ENCODE measurements at places on chromosomes 2 and 18. TPM values are rescaled to one million over a fixed set of nuclear protein-coding genes. Genes with fewer than 3 reads are reported as not detected.
A peak's percentile ranks its signal among the peaks of the same experiment; 100 is the strongest.

GRCh38 chr2:38462121-38462661 is 85.1 kb upstream of the ATL2 start:
- peak; percentile 71 for DNase-seq

DNA sequence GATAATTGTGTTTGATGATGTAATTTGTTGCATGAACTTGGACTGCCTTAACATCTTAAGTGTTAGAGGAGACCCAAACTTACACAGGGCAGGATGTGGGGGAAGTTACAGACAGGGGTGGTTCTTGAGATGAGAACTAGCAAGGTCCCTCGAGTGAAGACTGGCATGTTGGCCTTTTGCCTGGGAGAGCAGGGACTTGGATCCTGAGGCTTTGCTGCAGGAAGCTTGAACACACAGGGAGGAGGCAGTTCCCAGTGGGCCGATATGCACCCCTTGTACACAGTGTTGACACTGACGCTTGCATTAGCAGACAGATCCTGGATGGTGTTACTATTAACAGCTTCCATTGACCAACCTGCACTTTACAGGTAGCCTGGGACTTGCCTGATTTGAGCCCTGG is 47.5 kb downstream of the CHRNA1 start:
- no peak for DNase-seq

Gene AKAIN1
- total RNA-seq: not detected

- no peak for DNase-seq
Measured at GRCh38 chr2:227395556-227395955, 7.8 kb upstream of the SCYGR1 start.

Gene C2orf80
- total RNA-seq: not detected

DNA sequence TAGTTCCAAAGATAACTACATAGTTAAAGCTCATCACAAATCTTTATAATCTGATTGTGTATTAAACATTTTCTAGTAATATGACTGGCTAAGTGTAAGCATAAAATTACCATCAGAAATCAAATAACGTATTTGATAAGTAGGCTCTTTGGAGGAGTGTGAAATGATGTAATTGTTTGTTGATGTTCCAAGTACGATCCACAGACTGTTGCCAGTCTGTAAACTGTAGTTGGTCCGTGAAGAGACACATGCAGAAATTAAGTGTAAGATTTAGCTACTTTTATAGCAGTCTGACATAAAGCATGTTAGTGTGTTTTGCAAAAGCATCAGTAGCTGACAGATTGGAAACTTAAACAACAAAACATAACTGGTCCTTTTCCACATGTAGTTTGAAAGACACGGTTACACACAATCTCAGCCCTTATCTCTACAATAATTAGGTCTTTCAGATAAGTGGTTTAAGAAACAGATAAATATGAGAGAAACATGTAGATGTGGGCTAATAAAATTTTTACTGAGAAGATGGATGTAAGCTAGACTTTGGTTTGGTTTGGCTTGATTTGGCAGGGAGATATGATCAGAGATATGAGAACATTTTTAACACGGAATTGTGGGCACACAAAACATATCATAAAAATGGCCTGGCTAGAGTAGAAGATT is 115.0 kb upstream of the EPB41L5 start:
- DNase-seq: no peak

Gene LIMS4
- total RNA-seq: 1.1 TPM

Gene LYPD6
- 3.5 TPM for total RNA-seq

GRCh38 chr2:170394641-170395387 is 216.9 kb downstream of the MYO3B start:
- DNase-seq: no peak

Gene RAB6D
- 2.9 TPM for total RNA-seq

- DNase-seq: no peak
Measured at GRCh38 chr2:42195559-42195958, 26.4 kb downstream of the EML4 start.

DNA sequence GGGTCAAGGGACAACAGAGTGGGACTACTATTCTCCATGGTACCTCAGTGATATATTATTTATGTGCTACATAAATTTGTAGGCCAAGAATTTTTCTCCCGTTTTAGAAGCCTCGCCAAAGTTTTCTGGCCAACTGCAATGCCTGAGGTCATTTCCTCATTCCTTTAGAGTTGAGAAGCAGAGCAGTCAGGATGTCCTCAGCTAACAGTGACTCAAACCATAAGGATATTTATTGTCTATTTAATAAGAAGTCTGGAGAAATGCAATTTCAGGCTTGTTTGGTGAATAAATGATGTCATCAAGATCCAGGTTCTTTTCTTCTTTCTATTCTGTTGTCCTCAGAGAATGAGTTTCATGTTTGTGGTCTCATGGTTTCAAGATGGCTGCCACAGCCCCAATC is 91.0 kb downstream of the ADCYAP1 start:
- no peak for DNase-seq

- DNase-seq: no peak
Measured at GRCh38 chr18:64330161-64330560, 181.3 kb upstream of the LINC00305 start.

- DNase-seq: peak; percentile 30
Measured at GRCh38 chr2:6780765-6781274, 84.9 kb downstream of the CMPK2 start.

- no peak for DNase-seq
Measured at GRCh38 chr2:23283653-23284052, 101.3 kb upstream of the KLHL29 start.

Gene EVX2
- not detected for total RNA-seq

Gene CD226
- 1.0 TPM for total RNA-seq

Gene CYS1
- 1.6 TPM for total RNA-seq

- DNase-seq: no peak
Measured at GRCh38 chr2:205580212-205580987, 101.9 kb upstream of the NRP2 start.

DNA sequence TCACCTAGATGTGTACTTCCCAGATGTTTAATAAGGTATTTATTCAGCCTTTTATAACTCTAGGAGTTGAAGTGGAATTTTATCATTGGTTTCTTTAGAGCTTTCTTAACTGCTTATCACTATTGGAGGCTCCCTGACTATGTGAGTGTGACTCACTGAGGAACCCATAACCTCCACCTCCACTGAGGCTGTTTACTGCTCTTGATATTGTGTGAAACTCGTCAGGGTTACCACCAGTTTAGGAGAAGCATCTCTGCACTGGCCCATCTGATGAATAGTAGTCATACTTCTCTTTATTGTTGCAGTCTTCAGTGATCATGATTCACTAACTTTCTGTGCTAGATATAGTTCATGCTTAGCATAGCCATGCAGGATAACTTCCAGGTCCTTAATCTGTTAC is 79.6 kb upstream of the UBXN4 start:
- DNase-seq: no peak

DNA sequence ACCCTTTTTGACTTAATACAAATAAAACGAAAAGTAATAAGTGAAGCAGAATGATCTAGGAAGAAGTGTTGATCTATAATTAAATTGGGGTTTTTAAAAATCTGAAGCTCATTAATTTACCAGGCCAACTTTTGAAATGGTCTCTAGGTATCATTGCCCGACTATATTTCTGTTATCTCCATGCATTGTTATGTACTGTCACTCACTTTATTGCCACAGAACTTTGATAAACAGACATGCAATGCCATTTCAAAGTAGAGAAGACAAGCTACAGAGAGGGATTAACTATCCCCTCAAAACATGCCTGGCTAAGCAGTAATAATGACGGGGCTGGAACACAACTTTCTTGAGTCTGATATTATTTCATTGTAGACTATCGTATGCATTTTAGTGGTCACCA is 147.6 kb upstream of the ITGA4 start:
- no peak for DNase-seq

Gene MERTK
- 9.2 TPM for total RNA-seq

DNA sequence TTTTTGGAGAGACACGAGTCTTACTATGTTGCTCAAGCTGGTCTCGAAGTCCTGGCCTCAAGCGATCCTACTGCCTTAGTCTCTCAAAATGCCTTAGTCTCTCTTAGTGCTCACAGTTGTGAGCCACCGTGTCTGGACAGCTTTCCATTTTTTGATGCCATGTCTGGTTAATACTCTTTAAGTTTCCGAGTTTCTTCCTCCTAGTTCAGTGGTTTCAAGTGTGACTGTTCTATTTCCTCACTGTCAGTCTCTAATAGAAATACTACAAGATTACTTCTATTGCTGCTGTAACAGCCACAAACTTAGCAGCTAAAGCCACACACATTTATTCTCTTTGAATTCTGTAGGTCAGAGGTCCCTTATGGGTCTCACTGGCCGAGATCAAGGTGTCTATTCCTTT is 125.1 kb upstream of the MGAT5 start:
- no peak for DNase-seq

GRCh38 chr18:49757513-49758262 is 55.6 kb downstream of the ACAA2 start:
- peak; percentile 35 for DNase-seq

Gene SLC11A1
- total RNA-seq: 1.7 TPM

DNA sequence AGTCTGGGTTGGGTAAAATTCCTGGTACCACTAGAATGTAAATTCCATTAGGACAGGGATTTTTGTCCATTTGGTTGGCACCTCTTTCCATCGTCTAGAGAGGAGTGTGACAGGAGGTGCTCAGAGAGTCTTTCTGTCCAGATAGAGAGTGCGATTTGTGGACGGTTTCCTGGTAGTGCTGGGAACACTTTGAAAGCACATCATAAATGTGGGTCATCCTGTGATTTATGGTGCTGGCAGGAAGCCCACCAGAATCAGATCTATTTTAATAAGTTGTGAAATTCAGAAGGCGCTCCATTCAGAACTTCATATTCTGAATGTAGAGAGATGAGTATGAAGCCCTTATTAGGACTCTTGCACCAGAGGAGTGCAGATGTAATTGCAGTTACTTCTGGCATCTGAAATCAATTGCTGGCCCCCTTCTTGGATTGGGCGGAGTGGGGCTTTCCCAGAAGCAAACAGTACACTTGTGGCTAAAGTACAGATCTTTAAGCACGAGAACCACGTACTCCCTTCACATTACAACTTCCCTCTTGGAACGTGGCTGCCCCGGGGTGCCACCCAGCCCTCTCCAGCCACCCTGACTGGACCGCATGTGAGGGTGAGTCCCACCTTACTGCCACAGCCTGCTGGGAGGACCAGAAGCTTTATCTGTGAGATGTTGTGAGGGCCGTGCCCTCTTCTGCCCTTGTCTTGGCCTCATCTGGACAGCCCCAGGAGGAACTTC is 243.2 kb downstream of the MYO3B start:
- DNase-seq: no peak

Gene KRTCAP3
- 104 TPM for total RNA-seq

- DNase-seq: no peak
Measured at GRCh38 chr2:82256983-82257632, 1952.6 kb upstream of the LRRTM1 start.

- DNase-seq: no peak
Measured at GRCh38 chr2:32697156-32697555, 69.3 kb downstream of the TTC27 start.

Gene CHRNA1
- 2.3 TPM for total RNA-seq

DNA sequence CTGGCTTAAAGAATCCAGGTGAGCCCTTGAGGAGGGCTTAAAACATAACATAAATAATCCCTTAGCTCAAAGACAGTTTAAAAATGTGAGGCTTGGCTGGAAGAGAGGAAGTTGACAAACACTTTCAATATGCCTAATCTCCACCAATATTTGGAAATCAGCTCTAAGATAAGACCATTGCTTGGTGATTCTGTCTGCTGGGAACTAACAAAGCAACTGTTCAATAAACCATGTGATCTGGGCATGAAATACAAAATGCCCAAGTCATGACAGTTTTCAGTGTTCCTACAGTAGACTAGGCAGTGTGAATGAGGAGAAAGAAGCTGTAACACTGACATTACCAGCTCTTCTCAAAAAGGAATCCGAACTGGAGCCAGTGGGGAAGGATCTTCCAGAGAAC is 10.7 kb downstream of the MFF start:
- DNase-seq: no peak

GRCh38 chr18:63410792-63411191 is 11.5 kb downstream of the VPS4B start:
- no peak for DNase-seq

GRCh38 chr2:240780023-240780700 is 39.9 kb downstream of the KIF1A start:
- no peak for DNase-seq

DNA sequence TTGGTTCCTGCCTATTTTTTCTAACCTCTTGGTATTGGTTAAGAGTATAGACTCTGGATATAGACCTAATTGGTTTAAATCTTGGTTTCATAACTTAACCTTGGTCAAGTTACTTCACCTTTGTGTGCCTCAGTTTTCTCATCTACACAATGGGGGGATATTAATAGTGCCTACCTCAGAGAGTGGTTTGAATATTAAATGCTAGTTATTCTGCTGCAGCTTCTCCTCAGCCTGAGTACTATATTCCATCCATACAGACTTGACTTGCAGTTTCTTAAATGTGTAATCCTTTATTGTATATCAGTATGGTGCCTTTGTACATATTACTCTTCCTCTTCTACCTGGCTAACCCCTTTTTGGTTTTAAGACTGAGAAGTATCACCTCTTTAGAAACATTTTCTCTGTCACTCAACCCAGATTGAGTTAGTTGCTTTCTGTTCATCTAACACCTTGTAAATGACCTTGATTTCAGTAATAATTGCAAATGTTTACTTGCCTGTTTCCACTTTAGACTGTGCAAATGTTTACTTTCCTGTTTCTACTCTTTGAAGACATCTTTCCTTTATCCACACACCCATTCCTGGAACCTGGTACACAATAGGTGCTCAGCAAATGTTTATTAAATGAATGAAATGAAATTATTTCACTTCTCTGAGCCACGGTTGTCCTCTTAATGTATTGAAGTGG is 6.6 kb downstream of the ACVR2A start:
- DNase-seq: no peak

- DNase-seq: peak; percentile 49
Measured at GRCh38 chr18:48539406-48540250, 797 bp downstream of the CTIF start.

GRCh38 chr2:96730212-96730611 is 9.7 kb downstream of the LMAN2L start:
- no peak for DNase-seq

Gene EPB41L3
- 87.7 TPM for total RNA-seq

GRCh38 chr2:147623328-147623727 is 221.5 kb upstream of the ACVR2A start:
- DNase-seq: no peak

Gene PKDCC
- 74.0 TPM for total RNA-seq

Gene HOXD9
- 5.8 TPM for total RNA-seq

DNA sequence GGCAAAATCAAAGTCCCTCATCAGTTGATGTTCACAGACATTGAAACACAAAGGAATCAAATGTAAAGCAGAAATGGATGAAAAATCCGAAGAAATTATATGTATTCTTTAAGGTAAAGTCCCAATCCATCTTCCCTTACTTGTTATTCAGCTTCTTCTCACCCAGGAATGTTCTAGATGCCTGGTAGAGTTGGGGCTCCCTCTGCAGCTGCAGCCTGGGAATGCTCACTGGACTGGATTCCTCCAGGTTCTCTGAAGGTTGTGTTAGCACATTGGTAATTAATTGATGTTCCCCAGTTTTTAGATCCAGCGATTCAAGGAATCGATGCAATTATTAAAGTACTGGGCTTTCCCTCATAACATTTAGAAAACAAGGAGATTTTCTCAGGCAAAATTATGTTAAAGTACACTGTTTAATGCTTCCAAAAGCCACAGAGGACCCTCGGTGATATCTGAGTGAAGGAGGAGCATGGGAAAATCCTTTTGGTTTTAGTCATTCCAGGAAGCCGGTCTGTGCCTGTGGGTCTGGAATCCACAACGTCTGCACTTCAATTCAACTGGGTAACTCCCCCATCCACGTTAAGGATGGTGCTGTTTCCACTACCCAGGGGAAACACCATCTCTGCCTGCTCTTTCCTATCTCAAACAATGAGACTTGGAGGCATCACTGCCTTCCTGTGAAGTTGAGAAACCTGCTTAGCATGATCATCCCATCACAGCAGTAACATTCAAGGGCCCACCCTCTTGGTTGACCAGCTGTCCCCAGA is 22.0 kb downstream of the NTSR2 start:
- no peak for DNase-seq
